Activated CD8-positive, alpha-beta T cell treated with anti-CD3 and anti-CD28 coated beads for 36 hours (primary cell): ENCODE measurements at places on chromosomes 1 and 21. TPM values are rescaled to one million over a fixed set of nuclear protein-coding genes. Genes with fewer than 3 reads are reported as not detected.
A peak's percentile ranks its signal among the peaks of the same experiment; 100 is the strongest.

CA14 gene
- not detected for total RNA-seq

- DNase-seq: no peak
These were observed 5.9 kb upstream of the PRXL2B start for GRCh38 chr1:2580691-2581090.

- DNase-seq: peak; percentile 73
These were observed 71.2 kb upstream of the RUNX3 start for GRCh38 chr1:25001125-25001915.

GRCh38 chr1:77081834-77082233 lies 137.4 kb downstream of the PIGK start:
- no peak for DNase-seq

- no peak for DNase-seq
These were observed 22.2 kb upstream of the PTPN14 start for GRCh38 chr1:214573386-214574318.

DNA sequence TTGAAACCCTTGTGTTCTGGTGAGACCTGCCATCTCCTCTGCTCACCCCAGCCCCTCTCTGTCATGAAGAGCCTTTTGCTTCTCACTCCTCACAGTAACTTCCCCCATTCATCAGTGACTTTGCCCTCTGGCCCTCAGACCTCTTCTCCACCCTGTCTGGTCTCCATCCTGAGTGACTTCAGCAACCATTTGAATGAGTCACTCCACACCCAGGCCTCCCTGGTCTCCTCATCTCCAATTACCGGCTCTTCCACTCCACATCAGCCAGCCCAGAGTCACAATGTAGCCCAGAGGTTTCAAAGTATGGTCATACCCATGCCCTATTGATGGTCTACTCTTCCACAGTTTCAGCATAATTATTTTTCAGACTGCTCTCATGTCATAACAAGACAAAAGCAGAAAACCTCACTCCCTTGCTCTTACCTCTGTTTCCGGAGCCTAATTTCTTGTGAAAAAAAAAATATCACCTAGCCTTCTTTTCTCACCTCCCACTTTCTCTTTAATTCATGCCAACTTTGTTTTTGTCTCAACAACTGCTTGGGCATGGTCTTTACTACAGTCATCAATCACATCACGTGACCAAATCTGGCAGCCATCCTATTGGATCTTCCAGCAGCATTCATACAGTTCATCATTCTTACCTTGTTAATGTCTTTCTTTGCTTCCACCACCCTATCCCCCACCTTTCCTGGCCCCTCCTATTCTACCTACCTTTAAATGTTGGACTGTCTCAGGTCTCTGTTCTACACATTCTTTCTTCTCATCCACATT lies 35.6 kb upstream of the NEK7 start:
- DNase-seq: no peak

BSND gene
- not detected for total RNA-seq

- no peak for DNase-seq
These were observed 74.9 kb downstream of the PUM1 start for GRCh38 chr1:30990591-30990990.

- no peak for DNase-seq
These were observed at the start of gene BRINP3 for GRCh38 chr1:190477762-190478148. BRINP3 (minus strand) TSS chr1:190477864.

GRCh38 chr1:206737729-206738201 lies 32.8 kb upstream of the IL19 start:
- peak; percentile 66 for DNase-seq

DNA sequence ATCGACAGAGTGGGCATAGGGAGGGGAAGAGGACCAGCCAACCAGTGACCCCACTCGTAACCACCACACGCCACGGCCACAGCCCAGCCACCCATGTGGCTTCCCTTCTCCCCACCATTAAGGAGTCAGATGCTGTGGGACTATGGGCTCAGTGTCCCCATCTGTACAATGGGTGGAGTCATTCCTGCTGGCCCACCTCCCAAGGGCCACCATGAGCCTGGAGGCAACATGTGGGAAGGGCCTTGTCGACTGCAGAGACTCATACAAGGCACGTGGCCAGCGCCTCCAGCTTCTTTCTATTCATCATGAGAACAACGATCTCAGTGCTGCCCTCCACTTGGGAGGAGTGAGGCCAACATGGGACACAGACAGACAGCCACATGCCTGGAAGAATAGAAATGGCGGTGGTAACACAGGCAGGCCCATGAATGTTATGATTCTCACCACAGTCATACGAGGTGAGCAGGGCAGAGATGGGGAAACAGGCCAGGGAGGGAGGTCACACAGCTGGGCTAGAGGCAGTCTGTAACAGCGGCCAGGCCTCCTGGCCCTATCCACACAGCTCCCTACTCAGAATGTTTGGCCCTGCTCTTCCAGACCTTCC lies 16.1 kb downstream of the LRP8 start:
- DNase-seq: no peak

- no peak for DNase-seq
These were observed 4.2 kb upstream of the C1orf174 start for GRCh38 chr1:3904006-3904842.

DNA sequence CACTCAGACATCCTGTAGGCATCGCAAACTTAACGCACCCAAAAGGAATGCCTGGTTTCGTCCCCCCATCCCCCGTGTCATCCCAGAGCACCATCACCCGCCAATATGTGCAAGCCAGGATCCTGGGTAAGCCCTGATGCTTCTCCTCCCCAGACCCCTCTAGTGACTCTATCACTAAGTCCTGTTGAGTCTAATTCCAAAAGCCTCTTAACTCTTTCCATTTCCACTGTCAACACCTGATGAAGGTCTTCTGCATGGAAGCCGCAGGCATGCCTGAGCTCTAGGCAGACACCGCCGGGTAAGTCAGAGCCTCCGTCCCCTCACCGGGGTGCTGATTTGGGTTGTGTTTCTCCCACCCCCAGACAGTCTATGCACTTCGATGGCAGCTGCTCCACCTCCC lies 5.3 kb upstream of the ADARB1 start:
- no peak for DNase-seq

DNA sequence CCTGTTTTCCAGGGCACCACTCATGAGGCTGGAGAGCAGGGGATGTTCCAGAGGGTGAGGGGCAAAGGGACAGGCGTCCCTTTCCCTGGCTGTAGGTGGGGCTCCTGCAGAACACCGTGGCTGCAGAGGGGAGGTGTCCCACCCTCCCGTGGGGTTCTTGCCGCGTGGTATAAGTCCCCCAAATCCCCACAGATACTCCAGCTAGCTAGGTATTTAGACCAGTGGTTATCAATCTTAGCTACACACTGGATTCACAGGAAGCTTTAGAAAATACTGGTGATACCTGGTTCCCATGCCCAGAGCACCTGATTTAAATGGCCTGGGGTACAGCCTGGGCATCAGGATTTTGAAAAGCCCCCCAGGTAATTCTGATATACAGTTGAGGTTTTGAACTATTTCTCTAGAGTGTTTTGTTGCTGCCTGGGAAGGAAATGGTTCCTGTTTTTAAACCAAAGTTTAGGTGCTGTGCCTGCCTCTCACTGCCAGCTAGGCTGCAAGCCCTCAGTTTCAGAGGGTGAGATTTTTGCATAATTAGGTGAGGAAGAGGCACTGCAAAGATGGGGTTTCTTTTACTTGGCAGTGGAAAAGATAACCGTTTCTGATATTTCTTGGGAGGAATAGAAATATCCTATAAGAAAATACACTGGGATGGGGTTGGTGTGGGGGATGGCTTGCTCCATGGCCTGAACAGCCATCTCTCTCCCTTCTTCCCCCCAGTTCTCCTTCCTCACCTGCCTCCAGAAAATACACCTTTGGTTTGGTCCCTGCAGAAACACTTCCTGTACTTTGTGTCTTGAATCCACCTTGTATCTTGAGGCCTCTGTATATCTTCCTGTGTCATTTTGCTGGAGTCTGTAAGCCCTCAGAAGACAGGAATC lies 51.7 kb downstream of the RASSF5 start:
- DNase-seq: no peak

DNA sequence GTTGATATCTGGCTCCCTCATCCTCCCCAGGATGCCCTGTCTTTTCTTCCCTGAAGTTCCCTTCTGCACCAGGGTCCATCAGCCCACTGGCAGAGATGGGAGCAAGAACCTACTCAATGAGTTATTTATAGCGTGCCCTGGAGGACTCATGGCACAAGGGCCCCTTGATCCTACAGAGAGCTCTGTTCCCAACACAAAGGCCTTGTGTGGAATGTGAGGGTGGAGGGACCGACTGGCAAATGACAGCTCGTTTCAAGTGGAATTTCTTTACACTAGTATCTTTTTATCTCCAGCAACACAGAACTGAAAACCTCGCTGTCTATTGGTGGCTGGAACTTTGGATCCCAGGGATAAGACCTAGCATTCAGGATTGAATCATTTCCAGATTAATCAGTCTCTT lies 22.4 kb downstream of the CHI3L2 start:
- DNase-seq: no peak

PLA2G2D gene
- total RNA-seq: not detected

GRCh38 chr1:11761988-11762406 lies at the start of gene C1orf167:
C1orf167 (plus strand) TSS chr1:11762193; CDS start chr1:11764401, 2,208 bp downstream.
- peak; percentile 44 for DNase-seq

DNA sequence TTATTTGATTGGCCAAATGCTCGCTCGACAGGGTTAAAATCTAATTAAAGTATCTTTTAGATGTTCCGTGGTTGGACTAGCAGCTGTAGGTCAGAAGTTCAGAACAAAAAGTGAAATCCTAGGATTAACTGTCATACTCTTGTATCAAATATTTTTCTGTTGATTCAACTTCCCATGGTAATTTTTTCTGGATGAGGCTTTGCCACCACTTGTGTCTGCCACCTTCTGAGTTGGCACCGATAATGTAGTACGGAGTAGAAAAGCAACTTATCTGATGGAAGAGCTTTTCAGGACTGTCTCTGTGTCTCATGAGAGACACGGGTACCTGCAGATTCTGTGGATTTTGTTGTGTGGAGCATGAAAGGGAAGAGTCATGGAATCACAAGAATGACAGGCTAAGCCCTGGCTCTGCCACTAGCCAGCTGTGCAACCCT lies 44.6 kb upstream of the CNN3 start:
- DNase-seq: no peak

DNA sequence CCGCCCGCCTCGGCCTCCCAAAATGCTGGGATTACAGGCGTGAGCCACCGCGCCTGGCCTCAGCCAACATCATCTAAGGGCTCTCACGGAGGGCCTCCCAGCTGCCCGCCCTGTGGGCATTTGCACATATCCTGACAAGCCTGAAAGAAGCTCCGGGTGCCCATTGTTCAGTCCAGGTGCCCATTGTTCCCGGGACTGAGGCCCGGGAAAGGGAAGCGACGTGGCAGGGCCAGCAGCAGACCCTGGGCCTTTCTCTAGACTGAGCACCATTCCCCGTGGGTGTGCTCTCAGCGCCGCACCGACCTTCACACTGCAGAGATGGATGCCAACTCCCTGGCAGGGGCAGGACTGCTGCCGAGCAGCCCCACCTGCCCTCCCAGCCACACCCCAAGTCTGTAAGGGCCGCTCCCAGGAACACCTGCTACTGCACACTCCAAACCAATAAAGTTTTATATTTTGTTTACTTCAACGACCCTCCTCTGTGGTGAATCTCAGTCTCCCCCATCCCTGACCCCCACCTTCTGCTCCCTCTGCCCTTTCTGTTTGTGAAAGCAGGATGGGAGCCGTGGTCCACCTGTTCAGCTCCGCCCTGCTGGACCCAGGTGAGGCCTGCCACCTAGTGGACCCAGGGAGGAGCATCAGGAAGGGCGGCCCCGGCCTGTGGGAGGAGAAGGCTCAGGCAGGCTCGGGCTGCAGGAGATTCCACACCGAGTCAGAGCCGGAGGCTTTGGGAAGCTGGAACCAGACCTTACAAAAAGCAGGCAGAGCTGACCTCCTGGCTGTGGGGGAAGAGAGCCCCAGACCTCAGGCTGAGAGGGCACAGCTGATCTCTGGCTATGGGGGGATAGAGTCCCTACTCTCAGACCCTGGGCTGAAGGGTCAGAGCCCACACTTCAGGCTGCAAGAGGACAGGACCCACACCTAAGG lies 1.1 kb upstream of the TMEM82 start:
- DNase-seq: peak; percentile 84

TMEM61 gene
- not detected for total RNA-seq

- DNase-seq: no peak
These were observed 223.1 kb downstream of the KCNT2 start for GRCh38 chr1:196385109-196385508.

DNA sequence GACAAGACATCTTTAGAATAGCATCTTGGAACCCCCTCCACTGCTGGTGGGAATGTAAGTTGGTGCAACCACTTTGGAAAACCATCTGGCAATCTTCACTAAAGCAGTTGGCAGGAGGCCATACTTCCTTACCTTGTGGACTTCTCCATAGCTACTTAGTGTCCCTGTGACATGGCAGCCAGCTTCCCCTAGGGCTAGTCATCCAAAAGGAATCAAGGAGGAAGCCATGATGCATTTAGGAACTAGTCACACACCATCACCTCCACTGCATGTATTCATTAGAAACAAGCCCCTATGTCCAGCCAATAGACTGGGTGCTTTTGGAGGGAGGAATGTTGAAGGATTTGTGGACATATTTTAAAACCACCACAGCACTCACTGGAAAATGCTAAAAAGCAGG lies 19.9 kb downstream of the MX2 start:
- DNase-seq: no peak

DNA sequence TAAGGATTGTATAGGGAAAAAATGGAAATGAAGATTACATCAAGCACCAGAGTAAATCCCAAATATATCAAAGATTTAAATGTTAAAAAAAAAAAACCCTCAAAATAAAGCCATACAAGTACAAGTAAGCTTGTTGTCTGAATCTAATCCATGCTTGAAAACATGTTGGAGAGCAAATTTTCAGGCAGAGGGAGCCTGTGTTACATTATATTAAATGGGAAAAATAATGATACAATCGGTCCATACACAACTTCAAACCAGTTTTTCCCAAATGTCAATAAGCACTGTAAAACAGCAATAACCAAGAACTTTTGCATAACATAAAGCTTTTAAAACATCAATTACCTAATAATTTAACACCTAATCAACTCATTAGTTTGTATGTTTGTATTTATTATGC lies 949.4 kb upstream of the ADGRL4 start:
- DNase-seq: no peak

SPATA1 gene
- 2.5 TPM for total RNA-seq

DNA sequence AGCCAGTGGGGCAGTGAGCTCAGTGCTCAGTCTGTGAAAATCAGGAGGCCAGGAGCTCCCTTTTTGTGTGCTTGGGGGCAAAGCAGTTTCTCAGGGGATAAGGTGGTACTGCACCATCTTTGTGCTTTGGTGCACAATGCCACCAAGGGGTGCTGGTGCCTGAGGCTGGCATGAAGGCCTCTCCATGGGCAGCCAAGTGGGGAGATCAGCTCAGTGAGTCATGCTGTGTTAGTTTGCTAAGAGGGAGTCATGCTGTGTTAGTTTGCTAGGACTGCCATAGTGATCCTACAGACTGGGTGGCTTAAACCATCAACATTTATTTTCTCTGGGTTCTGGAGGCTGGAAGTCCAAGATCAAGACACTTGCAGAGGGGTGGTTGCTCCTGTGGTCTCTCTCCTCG lies 428.1 kb downstream of the PRDM2 start:
- no peak for DNase-seq
